ENCODE measurements at places on chromosomes 3 and 15.

GRCh38 chr3:107681396-107681795 is 158.6 kb downstream of the BBX start:
- no peak for DNase-seq

DNA sequence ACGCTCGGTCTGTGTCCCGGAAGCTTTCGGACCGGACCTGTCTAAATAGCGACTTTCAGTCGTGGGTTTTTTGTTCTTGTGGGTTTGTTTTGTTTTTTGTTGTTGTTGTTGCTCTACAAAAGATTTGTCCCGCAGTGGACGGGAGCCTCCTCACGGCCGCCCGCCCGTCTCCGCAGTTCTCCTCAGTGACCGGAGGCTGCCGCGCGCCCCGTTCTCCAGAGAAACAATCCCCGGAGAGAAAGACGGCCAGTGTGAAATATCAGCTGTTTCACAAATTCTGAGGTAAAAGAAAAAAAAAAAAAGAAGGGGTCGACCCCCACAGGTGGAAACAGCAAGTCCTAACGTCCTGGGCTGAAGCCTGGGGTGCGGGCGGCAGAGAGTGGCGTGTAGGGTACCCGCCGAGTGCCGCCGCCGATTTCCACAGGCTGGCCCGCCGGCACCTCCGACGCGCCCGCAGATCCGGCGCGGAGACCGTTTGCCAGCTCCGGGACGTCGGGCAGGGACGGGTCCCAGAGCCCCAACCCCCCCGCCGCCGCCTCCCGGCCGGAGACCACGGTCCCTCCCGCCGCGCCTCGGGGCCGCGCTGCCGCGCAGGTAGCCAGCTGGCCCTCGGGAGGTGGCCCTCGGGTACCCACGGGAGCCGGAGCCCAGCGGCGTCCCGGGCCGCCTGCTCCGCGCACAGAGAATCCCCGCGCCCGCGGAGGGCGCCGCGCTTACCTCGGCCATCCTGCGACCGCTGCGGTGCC is 478 bp downstream of the BNC1 start:
- no peak for DNase-seq

- DNase-seq, result no peak
Measured at GRCh38 chr15:79674124-79674465, 222.7 kb downstream of the MTHFS start.

DNA sequence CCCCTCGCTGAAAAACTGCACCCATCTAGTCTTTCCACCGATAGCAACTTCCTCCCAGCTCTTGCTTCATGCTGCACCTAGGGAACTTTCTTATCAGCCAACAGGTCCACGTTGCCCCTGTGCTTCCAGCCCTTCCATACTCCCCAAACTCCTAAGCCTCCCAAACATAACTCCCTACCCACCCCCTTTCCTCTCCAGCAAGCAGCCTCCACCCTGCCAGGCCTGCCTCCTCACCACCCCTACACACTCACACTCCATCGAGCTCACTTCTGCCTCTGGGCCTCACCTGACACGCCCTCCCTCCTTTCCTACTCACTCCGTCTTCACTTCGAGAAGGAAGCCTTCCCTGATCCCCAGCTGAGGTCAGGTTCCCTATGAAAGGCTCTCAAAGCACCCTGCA is 8.1 kb downstream of the INSYN1 start:
- no peak for DNase-seq

- DNase-seq, result no peak
Measured at GRCh38 chr3:59737241-59737640, 687.4 kb upstream of the CFAP20DC start.

- no peak for DNase-seq
Measured at GRCh38 chr15:90650956-90651689, 66.0 kb upstream of the BLM start.

DNA sequence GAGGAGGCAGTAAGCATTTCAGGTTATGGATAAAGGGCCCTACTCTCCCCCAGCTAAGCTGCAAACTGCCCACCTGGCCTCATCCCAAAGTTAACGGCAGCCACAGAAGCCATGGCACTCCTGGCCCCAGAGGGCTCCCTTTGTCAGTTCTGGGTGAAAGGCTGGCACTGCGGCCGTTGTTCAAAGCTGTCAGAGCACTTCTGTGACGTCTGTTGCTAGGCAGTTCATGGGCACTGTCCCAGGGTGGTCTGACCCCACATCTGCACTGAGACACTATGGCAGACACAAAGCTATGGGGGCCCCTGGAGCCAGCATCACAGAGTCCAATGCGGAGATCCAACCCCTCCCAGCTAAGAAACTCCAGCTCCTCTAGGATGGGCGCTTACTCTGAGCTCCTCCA is 30.0 kb downstream of the TLE3 start:
- DNase-seq, result no peak

DNA sequence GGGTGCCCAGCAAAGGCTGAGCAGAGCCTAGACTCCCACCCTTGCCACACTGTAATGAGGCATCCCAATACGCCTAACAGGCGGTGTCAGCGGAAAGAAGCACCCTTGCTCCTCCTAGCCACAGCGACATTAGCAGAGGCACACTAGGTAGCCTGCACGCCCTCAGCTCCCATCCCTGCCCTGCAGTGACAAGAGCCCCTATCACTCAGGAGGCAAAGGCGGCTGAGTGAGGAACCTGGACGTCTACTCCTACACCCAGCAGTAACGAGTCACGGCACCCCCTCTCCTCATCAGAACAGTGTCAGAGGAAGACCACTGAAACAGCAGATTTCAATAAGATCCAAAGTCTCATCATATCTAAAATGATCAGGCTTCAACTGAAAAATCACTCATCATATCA is 12.0 kb upstream of the MAP6D1 start:
- no peak for DNase-seq

DNA sequence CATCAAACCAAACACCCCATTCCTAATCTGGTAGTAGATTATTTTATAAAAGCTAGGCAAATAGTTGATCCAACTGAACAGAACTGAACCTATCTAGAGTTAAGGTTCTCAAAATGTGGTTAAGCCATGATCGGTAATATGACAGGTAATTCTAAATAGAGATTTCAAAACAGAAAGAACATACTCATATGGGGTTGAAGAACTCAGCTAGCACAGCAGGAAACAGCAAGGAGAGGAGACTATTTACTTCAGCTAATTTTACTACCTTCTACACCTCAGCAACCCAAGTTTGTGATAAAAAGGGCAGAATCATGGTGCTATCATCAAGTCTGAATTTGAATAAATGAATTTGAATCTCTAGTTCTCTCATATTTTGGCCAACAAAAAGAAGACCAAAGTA is 11.8 kb downstream of the CD47 start:
- DNase-seq, result no peak

GRCh38 chr3:124318656-124319055 is 326.7 kb upstream of the ROPN1 start:
- no peak for DNase-seq

DNA sequence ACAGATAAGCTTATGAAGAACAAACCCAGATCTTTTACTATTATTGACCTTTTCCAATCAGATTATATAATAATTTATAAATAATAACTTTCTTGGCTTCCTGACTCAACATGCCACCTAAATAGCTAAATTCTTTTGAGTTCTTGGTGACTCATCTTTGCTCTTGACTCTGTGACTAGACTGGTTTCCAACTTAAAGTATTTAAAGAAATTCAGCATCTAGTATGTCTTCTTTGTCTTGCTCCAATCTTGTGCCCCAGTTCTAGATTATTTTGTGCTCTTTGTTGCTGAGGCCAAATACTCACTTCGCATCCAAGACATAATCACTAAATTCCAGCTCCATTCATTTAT is 483.2 kb upstream of the TBL1XR1 start:
- no peak for DNase-seq

- no peak for DNase-seq
Measured at GRCh38 chr3:45887759-45888511, 1.6 kb downstream of the CCR9 start.

- no peak for DNase-seq
Measured at GRCh38 chr3:86737517-86737916, 253.4 kb downstream of the VGLL3 start.

DNA sequence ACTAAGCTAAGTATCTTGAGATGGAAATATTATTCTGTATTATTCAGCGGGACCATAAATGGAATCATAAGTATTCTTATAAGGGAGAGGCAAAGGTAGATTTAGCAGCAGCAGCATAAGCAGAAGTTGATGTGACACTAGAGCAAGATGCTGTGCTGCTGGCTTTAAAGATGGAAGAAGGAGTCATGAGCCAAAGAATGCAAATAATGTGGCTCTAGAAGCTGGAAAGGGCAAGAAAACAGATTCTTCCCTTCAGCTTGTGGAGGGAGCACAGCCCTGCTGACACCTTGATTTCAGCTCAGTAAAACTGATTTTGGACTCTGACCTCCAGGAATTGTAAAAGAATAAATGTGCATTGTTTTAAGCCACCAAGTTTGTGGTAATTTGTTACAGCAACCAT is 144.2 kb upstream of the ANKRD28 start:
- DNase-seq, result no peak

DNA sequence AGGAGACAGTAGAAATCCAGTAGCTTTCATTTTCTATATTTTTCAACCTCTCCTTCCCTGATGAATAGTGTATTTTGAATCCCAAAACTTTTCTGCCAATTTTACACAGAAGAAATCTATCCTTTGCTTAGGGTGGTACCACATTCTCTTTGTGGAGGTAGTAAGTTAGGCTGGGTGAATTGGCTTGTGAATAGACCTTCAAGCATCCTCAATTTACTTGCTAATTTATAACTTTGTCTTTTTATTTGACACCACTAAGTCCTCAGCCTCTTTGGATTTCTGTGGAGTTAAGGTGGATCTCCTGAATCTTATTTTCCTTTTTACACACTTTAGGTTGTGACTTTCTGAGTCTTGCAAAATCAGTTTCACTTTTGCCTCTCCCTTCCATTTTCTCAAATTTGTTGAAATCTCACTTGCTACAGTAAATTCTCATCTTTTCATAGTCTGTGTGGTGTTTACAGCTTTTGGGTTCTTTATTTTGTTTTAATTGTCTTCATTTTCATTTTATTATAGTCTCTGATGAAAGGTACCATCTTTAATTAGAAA is 5.7 kb upstream of the PLSCR1 start:
- no peak for DNase-seq

DNA sequence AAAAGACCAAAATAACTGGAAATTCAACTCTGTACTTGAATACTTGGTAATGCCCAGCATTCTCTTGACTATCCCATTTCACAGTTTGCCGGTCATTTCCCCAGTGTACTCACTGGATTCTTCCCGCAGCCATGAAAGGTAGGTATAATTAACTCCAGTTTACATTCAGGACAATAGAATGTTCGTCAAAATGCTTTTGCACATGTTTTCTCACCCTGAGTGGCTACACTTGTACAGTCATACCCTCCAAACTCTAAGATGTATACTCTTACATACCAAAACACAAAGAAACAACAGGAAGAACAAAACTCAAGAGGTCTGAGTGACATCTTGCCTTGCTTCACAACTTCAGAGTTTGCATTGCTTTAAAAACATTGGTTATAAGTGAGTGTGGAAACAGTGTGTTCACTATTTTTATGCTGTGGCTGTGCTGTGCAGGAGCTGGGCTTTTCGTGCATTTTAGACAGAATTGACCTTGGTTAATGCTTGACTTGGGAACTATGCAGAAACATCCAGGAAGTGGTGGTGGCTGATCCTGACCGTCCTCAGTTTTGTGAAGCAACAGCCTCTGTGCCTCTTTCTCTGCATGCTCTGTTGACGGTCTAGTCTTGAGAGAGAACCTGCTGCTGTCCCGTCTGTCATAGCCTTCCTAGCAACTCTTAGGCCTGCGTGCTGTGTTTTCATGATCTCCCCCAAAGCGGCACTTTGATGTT is 90.5 kb downstream of the IGF1R start:
- DNase-seq, result no peak

DNA sequence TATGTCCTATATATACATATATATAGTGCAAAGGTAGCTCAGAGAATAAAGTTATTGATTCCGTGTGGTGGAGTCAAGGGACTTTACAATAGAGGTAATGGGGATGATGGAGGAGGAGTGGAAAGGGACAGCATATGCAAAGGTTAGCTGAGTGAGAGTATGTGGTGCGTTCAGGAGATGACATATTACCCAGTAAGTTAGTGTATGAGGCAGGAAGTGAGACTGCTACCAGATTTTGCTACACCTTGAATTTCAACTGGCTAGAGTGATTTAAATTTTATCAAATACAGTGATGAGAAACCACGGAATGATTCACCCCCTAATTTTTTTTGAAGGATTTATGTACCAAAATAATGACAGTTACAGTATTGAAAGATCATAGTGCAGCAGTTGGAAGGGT is 2.8 kb downstream of the ACTL6A start:
- no peak for DNase-seq
